Posterior cingulate gyrus (tissue), 11 donors: ENCODE measurements at places on chromosomes 2 and 18.

DNA sequence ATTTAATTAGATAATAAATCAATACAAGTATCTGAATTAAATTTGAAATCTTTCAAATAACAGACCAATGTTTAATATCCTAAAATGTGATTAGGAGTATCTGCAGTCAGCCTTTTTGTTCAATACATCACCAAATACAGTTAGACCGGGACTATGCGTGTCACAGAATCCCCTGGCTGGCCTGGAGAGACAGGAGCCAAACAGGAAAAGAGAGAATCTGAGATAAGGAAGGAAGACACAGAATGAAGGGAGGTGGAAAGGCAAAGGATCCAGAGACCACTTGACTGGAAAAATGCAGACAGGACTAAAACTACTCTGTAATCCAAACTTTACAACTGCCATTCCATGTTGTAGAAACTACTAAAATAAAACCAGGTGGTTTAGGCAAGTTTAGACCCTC lies 66.3 kb downstream of the SIGLEC15 start:
- no peak for DNase-seq

GRCh38 chr2:158239271-158239670 lies 137.6 kb downstream of the UPP2 start:
- DNase-seq = no peak

GRCh38 chr2:241843321-241844065 lies 15.2 kb downstream of the PDCD1 start:
- DNase-seq = no peak

DNA sequence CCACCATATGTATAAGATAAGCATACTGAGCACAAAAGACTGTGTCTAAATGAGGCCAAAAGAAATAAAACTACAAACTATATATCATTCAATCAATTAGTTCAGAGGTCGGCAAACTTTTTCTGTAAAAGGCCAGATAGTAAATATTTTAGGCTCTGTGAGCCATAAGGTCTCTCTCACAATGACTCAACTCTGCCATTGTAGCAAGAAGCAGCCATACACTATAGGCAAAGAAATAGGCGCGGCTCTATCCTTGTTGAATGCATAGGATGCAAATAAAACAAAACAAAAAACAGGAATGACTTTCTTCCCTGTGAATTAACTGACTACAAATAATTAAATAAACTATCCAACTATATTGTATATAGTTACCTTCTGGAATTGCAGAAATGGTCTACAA lies 8.6 kb upstream of the CCDC88A start:
- no peak for DNase-seq

- no peak for DNase-seq
These were observed 585.9 kb downstream of the IRS1 start for GRCh38 chr2:226213717-226214116.

- DNase-seq = peak; percentile 94
These were observed 266.5 kb downstream of the HRH4 start for GRCh38 chr18:24726727-24727492.

GRCh38 chr2:85783796-85784195 lies 30.0 kb downstream of the ATOH8 start:
- no peak for DNase-seq

DNA sequence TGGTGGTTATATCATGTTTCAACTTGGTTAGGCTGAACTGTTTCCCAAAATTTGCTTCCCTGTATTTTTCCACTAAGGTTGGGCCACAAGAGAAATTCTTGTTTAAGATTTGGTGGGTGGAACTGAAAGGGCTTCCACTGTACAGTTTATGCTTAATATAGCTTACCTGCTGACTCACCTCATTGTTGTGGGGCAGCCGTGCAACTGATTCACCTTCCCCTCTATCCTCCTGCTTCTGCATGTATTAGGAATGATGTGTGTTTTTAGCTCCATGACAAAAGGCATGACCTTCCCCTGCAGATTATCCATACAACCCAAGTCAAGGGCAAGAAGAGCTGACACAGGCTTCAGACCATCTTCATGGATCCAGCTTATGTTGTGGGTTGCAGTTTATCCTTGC lies 98.4 kb upstream of the GULP1 start:
- no peak for DNase-seq

GRCh38 chr2:147161746-147162145 lies 683.1 kb upstream of the ACVR2A start:
- DNase-seq = no peak

- no peak for DNase-seq
These were observed 19.2 kb downstream of the PMAIP1 start for GRCh38 chr18:59918997-59919396.

DNA sequence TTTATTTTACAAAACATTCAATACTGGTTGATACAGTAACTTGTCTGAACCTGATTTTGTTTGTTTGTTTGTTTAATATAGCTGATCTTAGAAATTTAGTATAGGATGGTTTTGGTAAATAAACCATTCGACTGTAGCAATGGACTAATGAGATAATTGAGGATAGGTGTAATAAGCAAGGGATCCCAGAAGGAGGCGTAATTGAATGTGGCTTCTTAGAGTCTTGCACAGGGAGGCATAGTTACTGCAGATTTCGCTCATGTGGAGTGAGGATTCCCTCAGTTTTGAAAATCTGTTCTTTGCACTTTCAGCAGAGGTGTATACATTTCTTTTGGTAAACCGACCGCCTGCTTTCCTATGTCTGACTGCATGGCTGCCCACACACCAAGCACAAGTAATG lies 709.6 kb downstream of the SOCS6 start:
- DNase-seq = no peak

DNA sequence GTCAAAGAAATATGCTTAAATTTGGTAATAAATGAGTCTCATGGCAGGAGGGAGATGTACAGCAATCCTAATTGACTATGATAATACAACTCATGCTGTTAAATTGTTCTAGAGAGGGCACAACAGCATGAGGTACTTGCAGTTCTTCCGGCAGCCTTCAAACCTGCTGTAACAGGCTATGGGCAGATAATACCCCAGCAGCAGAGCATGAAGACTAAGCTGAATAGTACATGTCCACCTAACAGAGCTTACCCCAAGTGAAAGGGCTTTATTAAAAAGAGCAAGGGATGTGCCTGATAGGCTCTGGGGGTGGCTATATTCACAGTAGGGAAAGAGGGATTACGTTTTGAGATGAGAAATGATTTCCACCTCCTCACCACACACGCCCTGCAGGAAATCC lies 28.9 kb downstream of the MRO start:
- no peak for DNase-seq

GRCh38 chr2:235545339-235546150 lies 51.7 kb downstream of the AGAP1 start:
- no peak for DNase-seq

DNA sequence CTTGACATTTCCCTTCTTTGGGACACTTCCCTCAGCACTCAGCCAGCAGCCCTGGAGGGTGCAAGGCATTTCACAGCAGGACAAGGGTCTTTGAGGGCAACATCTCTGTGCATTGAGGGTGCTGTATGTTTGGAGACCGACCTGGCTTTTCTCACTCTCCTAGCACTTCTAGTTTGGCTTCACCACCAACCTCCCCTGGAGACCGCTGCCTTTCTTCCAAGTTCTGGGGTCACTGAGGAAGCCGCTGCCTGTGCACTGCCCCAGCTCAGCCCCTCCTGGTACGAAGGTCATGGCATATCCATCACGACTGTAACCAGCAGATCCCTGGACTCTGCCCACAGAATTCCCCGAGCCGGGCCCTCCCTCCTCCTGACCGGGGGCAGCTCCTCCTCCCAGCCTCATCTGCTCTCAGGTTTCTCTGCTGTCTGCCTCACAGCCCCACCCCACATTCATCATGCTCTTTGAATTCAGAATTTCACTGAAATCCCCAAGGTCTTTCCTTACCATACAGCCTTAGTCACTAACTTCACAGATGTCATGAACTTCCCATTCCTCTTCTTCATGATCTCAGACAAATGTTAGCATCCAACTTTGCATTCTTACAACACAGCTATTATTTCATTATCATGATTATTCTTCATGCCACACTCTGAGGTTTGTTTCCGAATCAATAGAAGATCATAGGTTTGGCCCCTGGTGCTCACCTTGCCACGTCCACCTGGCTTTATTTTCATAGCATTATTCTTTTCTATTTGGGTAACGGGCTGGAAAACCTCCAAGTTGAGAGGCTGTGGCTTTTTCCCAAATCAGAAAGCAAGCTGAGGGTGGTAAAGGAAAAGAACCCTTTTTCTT lies 113.0 kb upstream of the COPS8 start:
- DNase-seq = no peak

- DNase-seq = no peak
These were observed 130.2 kb downstream of the VAPA start for GRCh38 chr18:10044054-10044453.

GRCh38 chr2:133753665-133754064 lies 185.4 kb upstream of the NCKAP5 start:
- peak; percentile 77 for DNase-seq

DNA sequence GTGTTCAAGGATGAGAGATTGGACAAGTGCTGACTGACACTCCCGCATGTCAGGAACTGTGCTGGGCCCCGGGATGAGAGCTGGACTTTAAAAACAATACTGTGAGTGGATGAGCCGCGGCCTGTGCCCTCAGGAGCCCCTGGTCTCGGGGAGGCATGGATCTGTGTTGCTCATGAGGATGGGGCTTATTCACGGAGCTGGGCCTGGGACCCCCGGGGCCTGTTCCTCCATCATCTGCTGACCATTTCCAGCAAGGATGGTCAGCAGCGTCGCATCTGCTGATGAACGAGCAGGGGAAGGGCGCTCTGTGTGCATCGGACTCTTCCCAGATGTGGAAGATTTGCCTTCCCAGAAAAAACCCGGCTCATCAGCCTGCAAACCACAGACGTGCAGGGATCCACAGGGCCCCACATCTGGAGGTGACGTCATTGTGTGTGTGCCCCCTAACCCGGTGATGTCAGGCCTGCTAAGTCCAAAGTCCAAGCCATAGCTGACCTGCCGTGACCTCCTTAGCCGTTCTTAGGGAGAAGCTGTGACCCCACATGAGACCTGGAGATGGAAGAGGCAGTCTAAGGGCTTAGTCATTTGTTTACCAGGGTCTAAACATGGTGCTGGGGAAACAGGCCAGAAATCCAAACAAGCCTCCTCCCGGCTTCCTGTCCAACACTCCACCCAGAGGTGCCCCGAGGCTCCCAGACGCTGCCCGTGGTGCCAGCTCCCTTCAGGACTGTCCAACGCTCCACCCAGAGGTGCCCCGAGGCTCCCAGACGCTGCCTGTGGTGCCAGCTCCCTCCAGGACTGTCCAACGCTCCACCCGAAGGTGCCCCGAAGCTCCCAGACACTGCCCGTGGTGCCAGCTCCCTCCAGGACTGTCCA lies 143.9 kb downstream of the PXDN start:
- peak; percentile 46 for DNase-seq

- DNase-seq = no peak
These were observed 14.7 kb upstream of the FZD7 start for GRCh38 chr2:202018950-202019349.

DNA sequence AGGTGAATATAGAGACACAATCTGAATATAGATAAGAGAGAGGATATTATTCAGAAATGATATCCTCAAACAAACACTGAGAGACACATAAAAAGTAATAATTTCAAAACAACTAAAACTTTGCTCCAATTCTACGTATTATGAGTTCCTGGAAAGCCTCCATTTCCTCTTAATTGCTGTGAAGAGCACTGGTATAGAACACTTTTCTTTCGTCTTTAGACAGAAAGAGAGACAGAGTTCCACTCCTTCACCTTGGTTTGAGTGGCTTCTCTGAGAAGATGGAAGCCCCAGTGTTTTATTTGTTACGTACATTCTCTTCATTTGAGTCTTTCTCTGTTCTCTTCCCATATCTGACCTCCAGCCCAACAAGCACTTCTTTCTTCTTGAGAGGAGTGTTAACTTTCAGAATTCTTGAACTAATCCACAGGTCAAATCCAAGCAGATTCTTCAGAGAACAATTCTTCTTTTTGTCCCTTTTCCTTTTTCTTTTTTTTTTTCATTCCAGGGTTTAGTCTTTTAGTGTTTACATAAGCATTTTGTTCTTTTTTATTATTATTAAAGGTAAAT lies 6.4 kb upstream of the PIK3C3 start:
- no peak for DNase-seq

DNA sequence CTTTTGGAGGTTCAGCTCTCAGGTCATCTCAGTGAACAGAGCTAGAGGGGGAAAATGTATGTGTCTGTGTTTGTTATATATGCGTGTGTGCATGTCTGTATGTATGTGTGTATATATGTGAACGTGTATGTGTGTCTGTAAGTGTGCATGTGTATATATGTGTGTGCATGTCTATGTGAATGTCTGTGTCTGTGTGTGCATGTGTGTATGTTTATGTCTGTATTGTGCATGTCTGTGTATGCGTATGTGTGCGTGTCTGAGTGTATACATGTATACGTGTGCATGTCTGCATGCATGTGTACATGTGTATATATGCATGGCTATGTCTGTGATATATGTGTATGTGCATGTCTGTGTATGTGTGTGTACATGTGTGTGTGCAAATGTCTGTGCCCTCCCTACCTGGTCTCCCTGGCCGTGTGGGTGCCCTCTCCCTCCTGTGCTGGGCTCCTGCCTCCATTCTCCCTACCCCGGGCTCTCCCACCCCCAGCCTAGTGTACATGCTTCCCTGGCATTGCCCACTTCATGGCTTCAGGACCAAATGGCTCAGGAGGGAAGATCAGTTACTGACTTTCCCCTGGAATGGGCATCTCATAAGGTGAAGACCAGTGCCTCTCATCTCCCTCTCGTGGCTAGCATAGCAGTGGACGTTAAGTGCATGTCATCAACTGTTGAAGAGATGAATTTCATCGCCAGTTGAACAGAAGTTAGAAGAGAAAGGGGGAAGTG lies 49.9 kb downstream of the TRAF3IP1 start:
- no peak for DNase-seq

GRCh38 chr2:56099963-56100362 lies 83.8 kb upstream of the CCDC85A start:
- no peak for DNase-seq

GRCh38 chr2:46735108-46735691 lies 180.4 kb downstream of the MCFD2 start:
- DNase-seq = no peak

DNA sequence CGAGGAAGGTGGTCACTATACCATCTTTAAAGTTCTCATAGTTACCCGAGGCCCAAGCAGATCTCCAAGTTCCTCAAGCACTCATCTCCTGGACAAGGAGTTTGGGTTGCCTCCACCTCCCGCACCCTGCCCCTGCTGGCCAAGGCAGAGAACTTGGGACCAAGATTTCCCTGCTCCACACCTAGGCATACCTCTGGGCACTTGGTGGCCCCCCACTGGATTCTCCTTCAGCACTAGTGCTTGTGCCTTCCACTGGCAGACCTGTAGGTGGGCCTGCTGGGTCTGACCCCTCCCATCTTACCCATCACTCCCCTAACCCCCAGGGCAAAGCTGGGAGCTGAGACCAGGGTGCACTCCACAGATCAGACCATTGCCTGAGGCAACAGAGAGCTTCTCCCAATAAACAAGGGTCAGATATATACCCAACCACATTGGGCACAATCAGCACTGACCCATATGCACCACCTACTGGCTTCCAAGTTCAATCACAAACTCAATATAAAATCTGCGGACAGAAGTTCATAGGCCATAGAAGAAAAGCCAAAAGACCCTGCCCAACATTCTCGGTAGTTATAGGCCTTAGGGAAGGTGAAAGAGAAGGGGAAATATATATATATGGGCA lies 244.2 kb downstream of the EXOC6B start:
- DNase-seq = no peak

GRCh38 chr2:228707846-228708245 lies 526.4 kb upstream of the SPHKAP start:
- DNase-seq = no peak
